ENCODE measurements at places on chromosomes 4 and X. TPM values are rescaled to one million over a fixed set of nuclear protein-coding genes. Genes with fewer than 3 reads are reported as not detected.
A peak's percentile ranks its signal among the peaks of the same experiment; 100 is the strongest.

GRCh38 chrX:81308086-81308829 lies 106.4 kb downstream of the SH3BGRL start:
- DNase-seq: no peak

HSFX3 gene
- not detected for total RNA-seq

HMGN5 gene
- 8.4 TPM for total RNA-seq

DNA sequence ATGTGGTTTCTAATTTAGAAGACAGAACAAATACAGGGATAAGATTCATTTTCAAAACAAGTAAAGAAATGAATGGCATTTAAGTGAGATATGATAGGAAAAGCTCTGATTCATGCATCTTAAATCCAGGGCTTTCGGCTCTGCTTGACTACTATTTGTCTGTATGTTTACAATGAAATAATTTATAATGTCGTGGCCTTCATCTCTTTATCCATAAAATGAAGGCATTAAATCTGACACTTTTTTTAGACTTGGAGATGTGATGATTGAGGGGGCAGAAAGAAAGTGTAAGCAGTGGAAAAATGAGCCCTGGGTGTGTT lies 115.7 kb upstream of the KIT start:
- DNase-seq: no peak

DNA sequence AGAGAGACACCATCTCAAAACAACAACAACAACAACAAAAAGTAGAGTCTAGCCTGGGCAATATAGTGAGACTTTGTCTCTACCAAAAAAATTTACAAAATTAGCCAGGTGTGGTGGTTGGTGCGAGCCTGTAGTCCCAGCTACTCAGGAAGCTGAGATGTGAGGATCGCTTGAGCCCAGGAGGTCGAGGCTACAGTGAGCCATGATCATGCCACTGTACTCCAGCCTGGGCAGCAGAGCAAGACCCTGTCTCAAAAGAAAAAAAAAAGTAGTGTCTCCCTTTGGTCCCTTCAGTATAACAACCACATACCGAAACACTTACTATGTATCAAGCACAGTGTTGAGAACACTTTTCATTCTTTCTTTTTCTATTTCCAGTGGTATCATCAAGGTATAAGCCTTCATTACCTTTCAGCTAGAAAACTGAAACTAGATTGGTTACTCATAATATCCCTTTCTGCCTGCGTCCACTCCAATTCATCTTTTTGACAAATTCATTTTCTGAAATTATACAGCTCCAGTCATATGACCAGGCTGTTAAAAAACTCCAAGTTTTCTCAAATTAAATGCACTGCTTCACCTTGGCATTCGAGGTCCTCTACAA lies 54.1 kb downstream of the RPS6KA3 start:
- DNase-seq: no peak

HNRNPD gene
- 111 TPM for total RNA-seq

- no peak for DNase-seq
These were observed 138.9 kb downstream of the NPNT start for GRCh38 chr4:106034220-106034619.

GRID2 gene
- total RNA-seq: 0.38 TPM

CFI gene
- total RNA-seq: 33.9 TPM

DNA sequence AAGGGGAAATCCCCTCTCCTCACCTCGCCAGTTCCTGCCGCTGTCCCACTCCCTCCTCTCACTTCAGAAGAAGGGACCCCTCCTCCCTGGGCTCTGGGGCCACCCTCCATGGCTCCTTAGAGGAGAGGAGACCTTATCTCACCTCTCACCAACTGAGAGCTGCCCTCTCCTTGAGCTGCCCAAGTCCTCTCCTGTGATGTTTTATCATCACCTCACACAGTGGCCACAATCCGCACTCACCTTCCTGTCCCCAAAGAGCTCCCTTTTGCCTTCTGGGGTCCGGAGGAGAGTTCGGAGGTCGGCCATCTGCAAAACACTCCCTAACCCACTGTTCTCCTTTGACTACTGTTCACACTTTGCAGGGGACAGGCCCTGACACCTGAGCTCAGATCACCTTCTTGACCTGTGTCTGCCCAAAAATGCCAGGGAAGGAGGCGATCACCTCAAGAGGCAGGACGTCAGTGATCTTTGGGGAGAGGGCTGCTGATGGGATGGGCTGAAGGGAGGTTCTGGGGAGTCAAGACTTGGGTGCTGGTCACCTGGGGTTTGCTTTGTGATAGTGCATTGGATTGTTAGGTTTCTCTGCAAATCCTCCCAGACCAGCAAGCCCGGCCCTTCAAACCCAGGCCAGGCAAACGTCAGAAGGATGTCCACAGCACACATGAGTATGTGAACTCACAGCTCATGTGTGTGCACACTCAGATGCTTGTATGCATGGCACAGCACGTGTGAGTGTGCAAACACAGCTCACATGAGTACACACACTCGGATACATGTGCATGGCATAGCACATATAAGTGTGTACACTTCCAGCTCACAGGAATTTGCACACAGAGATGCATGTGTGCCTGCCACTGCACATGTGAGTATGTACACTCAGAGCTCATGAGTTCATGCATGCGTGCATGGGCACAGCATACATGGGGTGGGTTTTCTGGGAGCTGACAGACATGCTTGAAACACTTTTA lies 41.8 kb downstream of the HTRA3 start:
- peak; percentile 61 for DNase-seq

- peak; percentile 52 for DNase-seq
These were observed 6.0 kb upstream of the TEX13A start for GRCh38 chrX:105226499-105226898.

SNX12 gene
- total RNA-seq: 54.6 TPM

- no peak for DNase-seq
These were observed 74.1 kb upstream of the FAM9B start for GRCh38 chrX:9108054-9108453.

- no peak for DNase-seq
These were observed 22.0 kb downstream of the GPM6A start for GRCh38 chr4:175790083-175790482.

DNA sequence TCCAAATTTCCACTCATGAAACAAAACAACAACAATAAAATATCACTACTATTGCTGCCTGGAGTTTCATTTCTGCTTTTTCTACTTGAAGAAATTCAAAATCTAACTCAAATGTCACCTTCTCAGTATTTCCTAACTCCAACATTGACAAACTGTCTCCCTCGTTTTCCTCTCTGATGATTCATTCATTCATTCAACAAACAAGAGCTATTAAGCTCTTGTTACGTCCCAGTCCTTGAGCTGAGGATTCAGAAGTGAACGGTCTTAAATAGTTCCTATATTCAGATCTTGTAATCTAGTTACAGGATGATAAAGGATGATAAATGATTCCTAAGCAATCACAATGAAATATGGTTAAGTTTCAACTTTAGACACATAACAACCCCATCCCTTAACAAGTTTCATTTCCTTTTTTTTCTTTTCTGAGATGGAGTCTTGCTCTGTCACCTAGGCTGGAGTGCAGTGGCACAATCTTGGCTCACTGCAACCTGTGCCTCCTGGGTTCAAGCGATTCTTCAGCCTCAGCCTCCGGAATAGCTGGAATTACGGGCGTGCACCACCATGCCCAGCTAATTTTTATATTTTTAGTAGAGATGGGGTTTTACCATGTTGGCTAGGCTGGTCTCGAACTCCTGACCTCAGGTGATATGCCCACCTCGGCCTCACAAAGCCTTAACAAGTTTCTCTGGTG lies 1.7 kb downstream of the SLC9B2 start:
- DNase-seq: no peak

DKK2 gene
- 1.1 TPM for total RNA-seq

DNA sequence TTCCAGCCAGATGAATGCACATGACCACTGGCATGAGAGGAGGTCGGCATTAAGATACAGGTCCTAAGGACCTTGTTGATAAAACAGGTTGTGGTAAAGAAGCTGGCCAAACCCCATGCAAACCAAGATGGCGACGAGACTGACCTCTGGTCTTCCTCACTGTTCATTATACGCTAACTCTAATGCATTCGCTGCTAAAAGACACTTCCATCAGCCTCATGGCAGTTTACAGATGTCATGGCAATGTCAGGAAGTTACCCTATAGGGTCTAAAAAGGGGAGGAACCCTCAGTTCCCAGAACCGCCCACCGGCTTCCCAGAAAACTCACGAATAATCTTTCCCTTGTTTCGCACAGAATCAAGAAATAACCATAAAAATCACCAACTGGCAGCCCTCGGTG lies 182.4 kb downstream of the DHRSX start:
- DNase-seq: no peak

DNA sequence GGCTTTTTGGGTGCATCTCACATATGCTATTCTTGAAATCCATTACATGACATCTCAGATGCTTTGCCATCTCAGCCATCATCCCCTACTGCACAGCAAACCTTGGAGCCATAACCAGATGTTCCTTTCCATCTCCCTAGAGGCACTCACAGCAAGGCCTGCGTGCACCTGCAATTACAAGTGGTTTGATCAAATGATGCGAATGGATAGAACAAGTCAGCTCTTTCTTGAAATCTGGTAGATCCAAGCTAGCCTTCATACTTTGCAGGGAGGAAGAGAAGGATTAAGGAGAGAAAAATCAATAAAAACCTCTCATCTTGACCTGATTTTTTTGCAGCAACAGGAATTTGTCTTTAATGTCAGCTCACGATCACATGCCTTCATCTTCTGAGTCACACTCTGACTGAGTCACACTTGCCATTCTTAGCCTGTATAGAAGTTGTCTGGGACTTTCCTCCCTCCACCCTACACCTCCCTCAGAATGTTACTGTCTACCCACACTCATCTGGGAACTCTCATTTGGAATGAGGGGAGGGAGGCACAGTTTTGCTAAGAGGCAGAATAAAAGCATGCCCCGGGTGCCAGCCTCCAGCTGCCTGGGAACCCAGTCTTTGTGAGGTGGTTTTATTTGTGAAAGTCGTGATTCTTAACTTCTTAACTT lies 11.9 kb upstream of the TRIML1 start:
- DNase-seq: no peak

GRCh38 chrX:117059848-117060247 lies 597.1 kb upstream of the CT83 start:
- DNase-seq: no peak

ARX gene
- not detected for total RNA-seq
